Activated T-helper 1 cell treated with Interleukin-2 at 50 U/mL for 16 hours (primary cell): ENCODE measurements at places on chromosomes 3 and 15.

GRCh38 chr3:177813322-177813721 is 616.0 kb upstream of the TBL1XR1 start:
- no peak for DNase-seq

DNA sequence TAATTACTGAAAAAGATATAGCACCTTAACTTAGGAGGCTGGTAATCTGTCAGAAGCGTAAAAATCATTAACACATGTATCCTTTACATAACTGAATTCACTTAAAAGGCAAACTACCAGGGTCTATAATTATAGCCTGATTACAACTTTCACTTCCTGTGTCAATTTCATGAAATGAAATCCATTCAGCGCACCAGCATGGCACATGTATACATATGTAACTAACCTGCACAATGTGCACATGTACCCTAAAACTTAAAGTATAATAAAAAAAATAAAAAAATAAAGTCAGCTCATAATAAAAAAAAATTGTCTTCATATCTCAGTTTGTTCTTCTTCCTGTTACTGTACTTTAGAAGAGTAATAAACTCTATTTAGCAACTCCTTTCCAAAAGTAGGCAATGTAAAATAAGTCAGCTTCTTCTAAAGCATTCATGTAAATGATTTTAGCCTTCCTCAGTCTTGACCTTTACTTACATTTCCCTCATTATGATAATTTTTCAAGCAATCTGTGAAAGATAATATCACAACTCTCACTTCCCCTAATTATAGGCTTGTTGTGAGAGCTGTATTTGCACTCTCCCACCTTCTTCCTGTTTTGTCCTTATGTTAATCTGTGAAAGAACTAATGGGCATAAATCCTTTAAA is 50.1 kb downstream of the KBTBD8 start:
- no peak for DNase-seq

GRCh38 chr3:29608414-29609327 is 327.8 kb downstream of the RBMS3 start:
- no peak for DNase-seq

GRCh38 chr15:59190291-59190690 is 16.4 kb upstream of the LDHAL6B start:
- no peak for DNase-seq

- DNase-seq = no peak
Measured at GRCh38 chr3:37833302-37834186, 28.1 kb upstream of the CTDSPL start.

GRCh38 chr15:27535445-27536129 is 563.5 kb downstream of the OCA2 start:
- no peak for DNase-seq

GRCh38 chr3:175489406-175489805 is 630.3 kb downstream of the NAALADL2 start:
- no peak for DNase-seq

GRCh38 chr15:38201714-38202113 is 50.9 kb upstream of the SPRED1 start:
- DNase-seq = no peak

DNA sequence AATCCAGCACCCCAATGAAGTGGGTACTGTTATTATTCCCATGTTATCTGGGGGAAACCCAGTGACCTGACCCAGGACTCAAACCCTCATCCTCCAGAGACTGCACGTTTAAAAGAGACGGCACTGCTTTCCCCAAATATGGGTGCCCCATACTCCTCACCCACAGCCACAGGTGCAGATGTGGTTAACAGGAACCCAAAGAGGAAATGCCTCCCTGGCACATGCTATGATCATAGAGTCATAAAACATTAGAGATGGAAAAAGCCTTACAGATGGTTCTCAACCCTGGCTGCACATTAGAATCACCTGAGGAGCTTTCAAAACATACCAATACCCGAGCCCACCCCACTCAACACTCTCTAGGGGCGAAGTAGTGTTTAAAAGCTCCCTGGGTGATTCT is 111.5 kb downstream of the SEMA5B start:
- no peak for DNase-seq

- DNase-seq = no peak
Measured at GRCh38 chr3:135197246-135197645, 402.2 kb downstream of the EPHB1 start.

- DNase-seq = no peak
Measured at GRCh38 chr3:4409971-4410573, 57.0 kb downstream of the SUMF1 start.

GRCh38 chr3:150104564-150104963 is 133.9 kb upstream of the PFN2 start:
- DNase-seq = no peak

GRCh38 chr3:72698154-72698917 is 149.9 kb downstream of the SHQ1 start:
- DNase-seq = no peak

GRCh38 chr3:135930255-135930654 is 35.3 kb upstream of the PPP2R3A start:
- no peak for DNase-seq

- DNase-seq = no peak
Measured at GRCh38 chr3:186013312-186013711, 75.5 kb upstream of the TRA2B start.

DNA sequence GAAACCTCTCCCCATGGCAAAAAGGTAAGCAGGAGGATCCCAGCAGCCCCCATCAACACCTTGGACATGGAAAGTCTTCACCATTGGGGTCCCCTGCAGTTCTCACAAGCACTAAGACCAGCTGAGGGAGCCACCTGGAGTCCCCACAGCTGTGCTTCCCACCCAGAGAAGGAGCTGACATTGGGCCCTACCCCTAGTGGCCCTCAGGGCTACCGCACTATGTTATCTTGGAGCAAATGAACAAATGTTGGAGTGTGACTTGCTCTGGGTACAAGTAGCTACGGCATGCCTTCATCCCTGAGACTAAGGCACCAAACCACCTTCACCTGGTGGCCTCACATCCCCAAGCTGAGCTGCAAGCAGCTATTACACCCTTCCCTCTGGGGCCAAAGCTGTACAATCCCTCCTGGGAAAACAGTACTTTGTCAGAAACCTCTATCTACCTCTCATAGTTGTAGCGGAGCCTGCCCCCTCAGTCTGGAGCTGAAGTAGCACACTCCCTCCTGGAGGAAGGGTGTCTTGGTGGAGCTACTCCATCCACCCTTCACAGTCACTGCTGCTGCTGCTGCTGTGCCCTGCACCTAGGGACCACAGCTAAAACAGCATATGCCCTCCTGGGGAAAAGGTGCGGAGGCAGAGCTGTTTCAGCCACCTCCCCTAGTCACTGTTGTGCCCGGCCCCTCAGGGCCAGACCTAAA is 42.7 kb downstream of the SERP1 start:
- no peak for DNase-seq

DNA sequence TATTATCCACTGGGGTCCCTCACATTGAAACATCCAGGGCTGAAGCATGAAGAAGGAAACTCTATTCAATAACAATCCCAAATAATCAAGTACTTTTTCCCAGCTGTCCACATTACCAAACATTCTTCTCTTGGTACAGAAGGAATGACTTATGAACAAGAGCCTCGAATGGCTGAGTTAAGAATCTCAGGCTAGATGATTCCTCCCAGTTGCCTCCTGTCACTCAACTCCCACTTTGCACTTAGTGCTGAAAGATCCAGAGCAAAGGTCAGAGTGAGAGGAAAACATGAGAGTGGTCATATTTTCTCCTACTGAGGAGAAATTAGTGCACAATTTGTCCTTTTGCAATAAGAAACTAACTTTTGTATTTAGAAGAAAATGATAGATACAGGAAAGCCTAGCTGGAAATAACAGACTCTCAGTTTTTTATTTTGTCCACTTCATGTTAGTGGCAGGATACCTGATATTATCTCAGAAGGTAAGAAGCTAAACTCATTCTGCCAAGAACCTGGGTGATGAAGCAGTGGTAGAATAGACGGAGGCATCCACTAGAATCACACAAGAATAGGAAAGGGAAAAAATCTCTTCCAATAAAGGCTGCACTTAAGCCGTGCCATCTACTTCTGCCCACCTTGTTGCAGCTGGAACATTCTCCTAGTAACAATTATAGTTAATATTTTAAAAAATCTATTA is 46.2 kb downstream of the GADL1 start:
- no peak for DNase-seq

- no peak for DNase-seq
Measured at GRCh38 chr15:69723404-69724096, 270.9 kb downstream of the RPLP1 start.

DNA sequence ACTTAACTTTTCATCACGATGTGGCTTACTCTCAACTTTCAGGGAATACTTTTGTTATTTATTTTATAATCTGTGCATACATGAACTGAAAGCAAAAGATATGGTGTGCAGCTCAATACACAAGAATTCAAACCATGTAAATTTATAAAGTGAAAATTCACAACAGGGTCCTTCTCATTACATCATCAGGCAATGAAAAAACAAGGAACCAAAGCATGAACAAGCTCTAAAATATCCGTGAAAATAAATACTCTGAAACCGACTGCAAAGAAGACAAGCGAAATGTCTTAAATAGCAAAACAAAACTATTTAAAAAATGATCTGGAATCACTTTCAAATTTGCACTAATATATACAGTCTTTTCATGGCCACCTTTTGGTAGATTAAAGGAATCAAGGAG is 28.9 kb downstream of the GNB5 start:
- DNase-seq = no peak

DNA sequence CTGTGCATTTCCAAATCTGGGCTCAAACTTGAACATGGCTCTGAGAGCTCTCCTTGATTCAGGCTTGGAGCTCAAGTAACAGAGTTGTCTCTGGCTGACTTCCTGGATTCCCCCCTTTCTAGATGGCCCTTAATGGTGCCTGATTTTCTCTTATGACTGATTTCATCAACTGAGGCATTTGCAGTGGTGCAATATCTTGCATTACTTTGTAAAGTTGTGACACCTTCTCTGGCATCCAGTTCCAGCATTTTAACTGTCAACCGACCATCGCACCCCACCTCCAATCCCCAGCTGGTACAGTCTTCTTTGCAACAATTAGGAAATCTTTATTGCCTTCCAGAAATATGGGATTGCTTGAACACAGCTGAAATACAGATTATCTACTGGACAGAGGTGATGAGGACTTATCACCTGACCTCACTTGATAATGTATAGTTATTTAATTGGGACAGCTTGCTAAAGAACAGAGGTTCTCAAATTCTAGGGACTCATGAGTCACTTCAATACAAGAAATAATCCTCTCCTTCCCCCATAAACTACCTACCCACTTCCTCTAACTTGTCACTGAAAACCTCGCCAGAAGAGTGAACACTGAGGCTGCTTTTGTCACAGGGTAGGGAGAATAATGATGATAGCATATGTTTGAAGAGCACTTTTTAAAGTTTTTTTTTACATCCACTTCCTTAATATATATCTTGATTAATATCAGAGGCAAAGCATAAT is 41.8 kb downstream of the FILIP1L start:
- no peak for DNase-seq

GRCh38 chr15:79957741-79958140 is 13.3 kb downstream of the BCL2A1 start:
- no peak for DNase-seq

DNA sequence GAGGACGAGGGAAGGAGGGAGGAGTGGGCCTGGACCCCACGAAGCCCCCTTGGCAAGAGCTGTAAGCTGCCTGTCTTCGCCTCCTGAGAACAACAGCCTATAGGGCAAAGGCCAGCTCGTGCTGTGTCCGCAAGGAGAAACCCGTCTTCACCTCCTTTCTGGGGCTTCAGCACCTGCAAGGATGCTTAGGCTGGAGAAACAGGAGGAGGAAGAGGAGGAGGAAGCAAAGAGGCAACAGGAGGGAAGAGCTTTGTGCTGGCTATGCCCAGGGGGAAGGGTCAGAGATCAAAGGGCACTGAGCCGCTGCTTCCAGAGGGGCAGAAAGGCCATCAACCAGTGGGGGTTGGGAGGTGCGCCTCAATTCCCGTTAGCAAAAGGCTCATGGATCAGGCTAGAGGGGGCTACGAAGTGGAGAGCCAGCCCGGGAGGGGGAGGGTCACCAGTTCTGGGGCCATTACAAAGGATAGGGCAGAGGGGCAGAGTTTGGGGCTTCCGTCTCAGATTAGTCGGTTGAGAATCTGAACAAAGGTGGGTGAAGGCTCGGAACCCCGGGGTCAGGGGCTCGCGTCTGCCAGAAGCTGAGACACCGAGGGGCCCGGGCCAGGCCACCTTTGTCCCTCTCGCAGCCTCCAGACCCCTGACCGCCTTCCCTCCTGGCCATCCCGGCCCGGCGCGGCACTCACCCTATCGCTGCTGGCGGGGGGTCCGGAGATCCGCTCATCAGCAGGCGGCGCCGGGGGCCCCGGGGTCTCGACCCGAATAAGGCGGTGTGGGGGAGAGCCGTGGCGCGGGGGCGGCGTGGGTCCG is 792 bp downstream of the SHF start:
- DNase-seq = no peak

DNA sequence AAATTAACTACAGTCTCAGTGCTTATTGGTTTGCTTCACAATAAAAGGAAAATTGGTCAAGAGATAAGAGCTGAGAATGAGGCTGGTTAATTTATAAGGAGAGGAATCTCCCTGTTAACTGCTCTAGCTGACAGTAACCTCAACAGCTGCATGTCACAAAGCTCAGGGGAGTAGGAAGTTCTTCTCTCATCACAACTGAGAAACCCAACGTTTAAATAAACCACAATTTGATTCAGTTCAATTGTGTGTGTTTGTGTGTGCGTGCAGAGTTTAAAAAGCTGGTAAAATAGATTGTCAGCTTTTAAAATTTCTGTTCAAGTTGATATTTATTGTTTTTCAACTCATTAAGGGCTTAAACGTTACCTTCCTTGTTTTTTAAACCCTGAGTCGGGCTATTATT is 3.5 kb upstream of the TGFBR2 start:
- no peak for DNase-seq

DNA sequence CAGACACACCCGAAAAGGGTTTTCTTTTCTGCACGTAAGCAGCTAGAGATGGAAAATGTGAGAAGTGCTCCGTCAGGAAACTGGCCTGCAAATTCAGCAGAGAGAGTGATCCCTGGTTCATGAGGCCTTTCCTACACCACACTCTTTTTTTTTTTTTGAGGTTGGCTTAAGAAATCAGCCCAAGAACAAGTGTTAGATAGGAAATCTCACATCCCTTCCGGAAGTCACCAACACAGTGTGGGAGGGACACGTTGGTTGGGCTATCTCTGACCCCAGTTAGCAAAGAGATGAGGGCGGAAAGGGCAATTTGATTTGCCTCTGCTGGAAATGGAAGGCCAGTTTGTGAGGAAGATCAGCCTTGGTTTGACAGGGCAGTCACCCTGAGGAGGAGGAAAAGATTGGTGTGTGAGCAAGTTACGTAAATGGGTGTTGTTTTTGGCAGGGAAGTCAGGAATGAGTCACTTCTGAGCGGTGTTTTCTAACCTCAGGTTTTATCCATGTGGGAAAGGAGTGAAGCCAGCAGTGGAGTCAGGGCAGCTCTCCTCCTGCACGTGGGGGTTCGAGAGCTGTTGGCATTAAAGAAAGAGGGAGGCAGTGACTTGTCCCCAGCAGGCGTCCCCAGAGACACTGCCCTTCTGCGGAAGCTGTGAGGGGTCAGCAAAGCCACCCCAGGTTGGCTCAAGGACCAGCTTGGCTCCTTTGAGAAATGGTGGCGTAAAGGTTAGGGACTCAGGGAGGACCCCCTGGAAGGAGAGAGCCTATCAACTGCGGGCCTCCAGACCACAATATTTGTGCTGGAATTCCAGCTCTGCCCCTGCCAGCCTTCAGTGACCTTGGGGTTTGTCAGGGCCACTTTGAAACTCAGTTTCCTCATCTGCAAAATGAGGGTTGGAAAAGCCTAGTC is 237.6 kb upstream of the BHLHE40 start:
- DNase-seq = no peak
